ENCODE measurements at places on chromosomes 13 and 19.

- DNase-seq: no peak
These were observed 261.8 kb downstream of the TBC1D4 start for GRCh38 chr13:75220238-75220542.

- peak; percentile 73 for DNase-seq
These were observed 108.4 kb downstream of the ZNF557 start for GRCh38 chr19:7177926-7178325.

DNA sequence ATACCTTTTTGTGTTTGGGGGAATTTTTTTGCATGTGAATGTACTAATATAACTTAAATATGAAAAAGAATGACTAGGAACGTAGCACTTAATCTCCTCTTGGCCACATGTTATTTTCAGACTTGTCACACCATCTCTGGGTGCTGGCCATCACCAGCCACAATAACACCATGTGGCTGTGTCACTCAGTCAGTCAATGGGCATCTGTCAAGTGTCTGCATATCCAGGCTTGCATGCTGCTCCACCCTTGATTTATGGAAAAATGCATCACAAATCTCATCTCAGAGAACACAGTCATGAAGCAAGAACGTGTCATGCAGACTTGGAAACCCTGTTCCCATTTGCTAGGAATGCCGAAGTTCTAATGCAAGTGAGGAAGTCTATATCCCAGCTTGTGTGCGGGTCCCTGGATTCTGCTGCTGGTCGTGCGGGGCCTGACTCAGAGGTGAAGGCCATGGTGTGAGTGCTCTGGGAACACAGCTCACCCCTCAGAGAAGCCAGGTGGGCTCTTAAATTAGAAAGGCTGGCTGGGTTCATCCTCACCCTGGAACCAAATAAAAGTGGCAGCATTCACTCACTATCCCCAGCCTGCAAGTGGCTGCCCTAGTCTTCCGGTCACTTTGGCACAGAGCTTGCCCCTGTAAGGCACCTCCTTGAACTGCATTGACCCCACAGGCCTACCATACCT is 53.6 kb upstream of the ARHGEF7 start:
- DNase-seq: no peak

DNA sequence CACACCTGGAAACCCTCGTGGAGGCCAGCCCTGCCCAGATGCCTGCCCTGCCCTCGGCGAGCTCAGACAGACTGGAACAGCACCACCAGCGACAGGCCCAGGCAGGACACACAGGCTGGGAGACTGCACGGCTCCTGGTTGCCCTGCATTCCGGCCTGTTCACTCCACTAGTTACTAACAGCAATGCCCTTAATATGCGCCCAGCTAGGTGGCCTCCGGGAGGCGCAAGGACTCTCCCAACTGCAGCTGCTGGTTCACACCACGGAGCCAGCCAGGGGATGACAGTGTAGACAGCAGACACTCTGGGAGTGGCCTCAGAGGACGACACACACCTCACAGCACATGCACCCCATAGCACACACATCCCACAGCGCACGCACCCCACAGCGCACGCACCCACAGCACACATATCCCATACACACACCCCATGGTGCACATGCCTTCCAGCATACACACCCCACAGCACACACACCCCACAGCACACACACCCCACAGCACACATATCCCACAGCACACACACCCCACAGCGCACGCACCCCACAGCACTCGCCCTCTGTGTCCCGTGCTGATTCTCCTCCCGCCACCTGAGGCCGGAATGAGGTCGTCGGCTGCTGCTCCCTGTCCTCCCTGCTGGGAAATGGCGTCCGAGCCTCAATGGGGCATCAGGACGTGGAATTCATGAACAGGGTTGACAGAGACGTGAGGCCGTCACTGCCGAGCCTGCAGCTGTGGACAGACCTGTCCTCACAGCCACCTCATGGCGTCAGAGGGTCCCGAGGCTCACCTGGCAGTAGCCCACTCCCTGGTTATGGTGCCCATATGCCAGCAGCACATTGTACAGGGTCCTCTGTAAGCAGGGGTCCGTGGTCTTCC is 13.6 kb downstream of the GRTP1 start:
- DNase-seq: no peak

DNA sequence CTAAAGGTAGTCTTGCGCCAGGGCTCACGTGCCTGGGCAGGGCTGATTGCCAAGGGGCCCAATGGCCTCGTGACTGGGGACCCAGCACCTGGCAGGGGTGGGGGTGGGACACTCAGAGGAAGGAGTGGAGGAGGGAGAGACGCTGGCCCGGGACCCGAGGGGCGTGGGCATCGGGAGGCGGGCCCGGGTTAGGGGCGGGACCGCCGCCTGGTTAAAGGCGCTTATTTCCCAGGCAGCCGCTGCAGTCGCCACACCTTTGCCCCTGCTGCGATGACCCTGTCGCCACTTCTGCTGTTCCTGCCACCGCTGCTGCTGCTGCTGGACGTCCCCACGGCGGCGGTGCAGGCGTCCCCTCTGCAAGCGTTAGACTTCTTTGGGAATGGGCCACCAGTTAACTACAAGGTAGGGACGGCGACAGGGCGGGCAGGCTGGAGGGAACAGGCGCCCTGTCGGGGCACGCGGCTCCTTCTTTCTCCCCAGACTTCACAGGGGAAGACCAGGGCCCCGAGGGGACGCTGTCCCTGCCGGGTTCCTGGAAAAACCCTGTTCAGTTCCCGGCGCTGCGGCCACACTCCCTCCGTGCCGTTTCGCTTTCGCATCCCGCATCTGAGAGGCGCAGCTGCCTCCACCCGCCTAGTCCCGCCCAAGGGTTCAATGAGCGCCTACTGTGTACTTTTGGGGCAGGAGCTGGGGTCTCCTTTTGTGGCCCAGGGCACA is at the start of gene IFI30:
TSS of gene IFI30 (plus strand) at position 242 of the 717 bp plus-strand sequence. CDS start at position 271, 29 bp downstream.
- DNase-seq: no peak

DNA sequence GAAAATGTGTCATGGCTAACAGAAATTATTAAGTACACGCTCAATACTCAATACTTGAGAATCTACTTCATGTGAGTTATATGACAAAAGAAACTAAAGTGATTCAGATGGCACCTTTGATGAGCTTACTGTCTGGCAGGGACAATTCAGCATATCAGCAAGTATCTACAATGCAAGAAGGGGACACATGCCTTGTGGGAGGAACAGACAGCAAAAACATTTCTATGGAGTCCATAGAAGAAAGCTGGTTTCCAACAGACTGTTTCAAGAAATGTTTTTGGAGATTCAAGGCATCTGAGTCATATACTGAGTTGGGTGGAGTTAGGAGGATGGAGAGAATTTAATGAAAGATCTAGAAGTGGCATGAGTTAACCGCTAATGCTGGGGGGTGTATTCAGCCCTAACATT is 54.7 kb downstream of the MBNL2 start:
- DNase-seq: peak; percentile 60

DNA sequence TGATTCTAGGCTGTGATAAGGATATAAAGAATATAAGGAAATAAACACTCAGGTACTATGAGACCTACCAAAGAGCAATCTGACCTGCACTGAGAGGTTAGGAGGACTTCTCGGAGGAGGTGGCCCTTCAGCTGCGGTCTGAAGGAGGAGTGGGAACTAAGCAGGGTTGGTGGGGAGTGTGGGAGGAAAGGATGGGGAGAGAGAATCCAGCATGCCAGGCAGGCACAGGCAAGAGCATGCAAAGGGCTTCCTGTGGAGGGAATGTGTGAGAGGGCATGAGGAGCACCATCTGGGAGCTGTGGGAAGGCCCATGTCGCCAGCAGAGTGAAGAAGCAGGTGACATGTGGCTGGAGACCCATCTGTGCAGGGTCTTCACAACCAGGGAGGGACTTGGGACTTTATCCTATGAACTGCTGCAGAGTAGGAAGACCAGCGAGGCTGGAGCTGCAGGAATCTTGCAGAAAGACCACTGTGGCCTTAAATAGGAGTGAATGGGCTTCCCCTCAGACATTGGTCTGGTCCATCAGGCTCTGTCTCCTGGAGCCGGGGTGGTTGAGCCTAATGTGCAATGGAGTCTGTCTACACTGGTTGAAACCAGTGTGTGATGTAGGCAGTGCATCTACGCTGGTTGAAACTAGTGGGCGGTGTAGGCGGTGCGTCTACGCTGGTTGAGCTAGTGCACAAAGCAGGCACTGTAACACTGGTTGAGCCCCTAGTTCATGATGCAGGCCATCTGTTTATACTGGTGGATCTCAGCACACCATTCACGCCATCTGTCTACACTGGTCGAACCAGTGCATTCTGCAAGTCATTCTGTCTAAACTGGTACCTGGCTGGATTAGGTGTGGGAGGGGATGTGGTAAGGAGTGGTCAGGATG is 6.4 kb downstream of the CHST8 start:
- DNase-seq: no peak

- no peak for DNase-seq
These were observed 11.1 kb downstream of the DDA1 start for GRCh38 chr19:17320435-17320834.

GRCh38 chr19:41895745-41896580 is 13.0 kb downstream of the ARHGEF1 start:
- no peak for DNase-seq

DNA sequence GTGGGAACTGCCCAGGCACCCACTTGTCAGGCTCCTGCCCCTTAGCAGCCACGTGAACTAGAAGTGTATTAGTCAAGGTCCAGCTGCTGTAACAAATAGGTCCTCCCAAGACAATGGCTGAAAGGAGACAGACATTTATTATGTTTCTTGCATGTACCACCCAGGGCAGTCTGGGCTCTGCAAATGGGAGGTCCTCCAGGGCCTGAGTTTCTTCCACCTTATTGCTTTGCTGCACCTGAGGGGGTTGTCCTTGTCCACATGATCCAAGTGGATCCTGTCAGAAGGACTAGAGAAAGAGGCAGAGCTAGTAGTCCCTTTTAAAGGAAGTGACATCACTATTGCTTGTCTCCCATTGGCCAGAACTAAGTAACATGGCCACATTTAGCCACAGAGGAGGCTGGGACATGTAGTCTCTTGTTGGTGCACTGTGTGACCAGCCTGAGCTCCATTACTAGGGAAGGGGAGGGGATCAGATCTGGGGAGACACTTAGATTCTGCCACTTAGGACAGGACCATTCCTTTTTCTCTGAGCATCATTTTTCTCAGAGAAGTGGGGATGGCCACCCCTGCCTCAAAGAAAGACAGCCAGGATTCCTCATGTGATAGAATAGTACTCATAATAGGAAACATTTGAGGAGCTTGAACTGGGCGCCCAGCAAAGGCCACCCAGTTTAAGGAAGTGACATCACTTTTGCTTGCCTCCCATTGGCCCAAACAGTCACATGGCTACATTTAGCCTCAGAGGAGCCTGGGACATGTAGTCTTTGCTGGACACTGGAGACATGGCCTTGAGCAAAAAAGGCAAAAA is 15.1 kb downstream of the CC2D1A start:
- DNase-seq: peak; percentile 41

- no peak for DNase-seq
These were observed 511.9 kb upstream of the KLF12 start for GRCh38 chr13:74646091-74646490.

DNA sequence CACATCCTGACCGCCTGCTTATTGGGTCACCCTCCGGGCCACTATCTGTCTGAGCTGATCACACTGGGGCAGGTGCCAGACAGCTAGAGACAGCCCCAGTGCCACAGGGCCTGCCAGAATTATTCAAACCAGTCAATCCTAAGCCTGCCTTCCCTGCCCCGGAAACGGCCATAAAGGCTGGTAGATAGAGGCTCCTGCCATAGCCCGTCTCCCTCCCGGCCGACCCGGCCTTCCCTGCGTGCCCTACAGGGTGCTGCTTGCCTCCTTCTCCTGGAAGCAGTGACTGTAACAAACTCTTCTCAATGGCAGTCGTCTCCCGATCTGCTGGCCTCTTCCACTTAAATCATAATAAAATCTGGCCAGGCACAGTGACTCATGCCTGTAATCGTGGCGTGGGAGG is 158.6 kb upstream of the SOX1 start:
- no peak for DNase-seq

Data from astrocyte (in vitro differentiated cells and primary cell).